Fibroblast of skin of left quadriceps (primary cell): ENCODE measurements at places on chromosomes 3 and 15.

DNA sequence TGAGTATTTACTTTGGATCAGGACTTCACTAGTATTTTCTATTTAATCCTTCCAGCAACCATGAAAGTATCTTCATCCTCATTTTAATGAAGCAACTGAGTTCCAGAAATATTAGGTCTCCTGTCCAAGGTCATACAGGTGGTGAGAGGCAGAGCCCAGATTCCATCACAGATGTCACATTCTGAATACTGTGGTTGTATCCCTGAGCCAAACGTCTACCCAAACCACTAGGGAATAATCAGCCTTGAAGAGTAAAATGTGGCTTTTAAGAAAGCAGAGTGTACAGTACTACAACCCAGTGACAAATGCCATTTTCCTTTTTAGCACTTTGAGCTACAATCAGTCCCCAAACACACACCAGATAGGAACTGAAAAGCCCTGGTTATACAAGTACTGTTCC, 93.3 kb upstream of the TRIM42 start:
- DNase-seq = no peak

DNA sequence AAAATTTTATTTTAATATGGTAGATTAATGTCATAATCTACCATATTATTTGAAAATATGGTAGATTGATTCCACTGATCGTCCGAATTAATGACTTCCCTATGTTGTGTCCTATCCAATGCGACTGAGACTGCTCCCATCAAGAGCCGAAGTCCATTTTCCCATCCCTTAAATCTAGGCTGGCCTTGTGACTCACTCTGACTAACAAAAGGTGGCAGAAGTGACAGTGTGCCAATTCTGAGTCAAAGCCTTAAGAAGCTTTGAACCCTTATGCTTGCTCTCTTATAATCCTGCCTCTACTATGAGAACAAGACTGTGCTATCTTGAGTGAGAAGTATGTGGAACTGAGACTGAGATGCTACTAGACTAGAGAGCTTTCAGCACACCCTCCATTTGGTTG, 387.2 kb downstream of the ROBO1 start:
- no peak for DNase-seq

DNA sequence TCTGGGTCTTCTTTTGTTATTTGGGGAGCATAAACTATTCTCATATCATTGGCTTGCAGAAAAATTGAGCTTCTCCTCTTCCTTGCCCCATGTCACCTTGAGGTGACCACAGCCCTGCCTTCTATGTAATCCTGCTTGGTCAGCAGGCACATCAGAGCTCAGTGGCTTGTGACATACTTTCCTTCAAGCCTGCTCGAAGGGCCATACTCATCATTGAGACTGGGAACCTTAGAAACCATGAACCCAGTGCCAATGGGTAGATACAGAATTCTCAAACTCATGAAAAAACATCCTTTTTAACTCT, 3.7 kb upstream of the CCR2 start:
- DNase-seq = no peak

GRCh38 chr3:15014606-15015328, 50.3 kb downstream of the MRPS25 start:
- no peak for DNase-seq

DNA sequence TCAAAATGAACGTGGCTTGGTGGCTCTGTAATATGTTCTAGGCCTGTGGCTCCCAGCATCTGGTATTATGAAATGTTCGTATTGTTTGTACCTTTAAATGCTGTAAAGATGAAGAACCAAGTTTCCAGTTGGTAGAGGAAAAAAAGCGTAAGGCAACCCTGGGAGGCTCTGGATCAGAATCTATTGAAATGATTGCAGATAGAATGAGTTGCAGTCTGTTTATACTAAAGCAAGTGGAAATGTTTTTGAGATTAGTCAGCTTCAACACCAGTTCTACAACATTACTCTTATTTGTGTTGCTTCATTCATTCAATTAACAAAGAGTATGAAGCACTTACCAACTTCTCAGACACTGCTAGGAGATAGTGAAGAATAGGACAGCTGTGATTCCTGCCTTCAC, 5.3 kb downstream of the ARL6IP5 start:
- DNase-seq = peak; percentile 69

DNA sequence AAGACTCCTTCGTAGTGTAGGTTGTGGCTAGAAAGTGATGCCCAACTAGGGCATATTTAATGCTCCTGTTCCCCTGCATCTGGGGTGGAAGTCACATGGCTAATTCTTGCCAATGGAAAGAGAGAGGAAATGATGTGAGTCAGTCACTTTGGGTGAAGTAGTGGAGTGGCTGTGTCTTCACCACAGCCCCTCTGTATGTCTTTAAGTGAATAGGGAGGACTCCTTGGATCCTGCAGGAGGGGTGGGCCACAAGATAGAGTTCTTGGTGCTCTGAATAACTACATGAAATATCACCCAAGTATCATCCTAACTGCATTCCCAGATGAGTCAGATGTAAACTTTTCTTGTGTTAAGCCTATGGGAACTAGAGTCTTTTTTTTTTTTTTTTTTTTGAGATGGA, 17.8 kb upstream of the MB21D2 start:
- peak; percentile 58 for DNase-seq

DNA sequence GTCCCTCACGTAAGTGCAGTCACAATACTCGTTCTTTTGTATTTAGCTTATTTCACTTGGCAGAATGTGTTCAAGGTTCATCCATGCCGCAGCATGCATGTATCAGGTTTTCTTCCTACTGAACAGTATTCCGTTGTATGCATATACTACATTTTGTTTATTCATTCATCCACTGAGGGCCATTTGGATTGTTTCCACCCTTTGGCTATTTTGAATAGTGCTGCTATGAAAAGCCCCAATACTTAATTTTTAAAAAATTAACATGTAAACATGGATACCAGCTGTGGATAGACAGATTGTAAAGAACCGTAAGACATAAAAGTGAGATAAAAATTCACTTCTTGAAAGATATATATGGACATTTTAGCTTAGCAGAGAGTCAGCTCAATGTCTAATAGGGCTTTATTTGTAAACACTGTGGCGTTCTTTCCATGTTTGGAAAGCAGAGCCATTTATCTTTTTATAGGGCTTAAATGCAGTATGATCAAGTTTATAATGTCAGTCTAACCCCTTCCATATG, 115.9 kb downstream of the VPS8 start:
- DNase-seq = no peak

DNA sequence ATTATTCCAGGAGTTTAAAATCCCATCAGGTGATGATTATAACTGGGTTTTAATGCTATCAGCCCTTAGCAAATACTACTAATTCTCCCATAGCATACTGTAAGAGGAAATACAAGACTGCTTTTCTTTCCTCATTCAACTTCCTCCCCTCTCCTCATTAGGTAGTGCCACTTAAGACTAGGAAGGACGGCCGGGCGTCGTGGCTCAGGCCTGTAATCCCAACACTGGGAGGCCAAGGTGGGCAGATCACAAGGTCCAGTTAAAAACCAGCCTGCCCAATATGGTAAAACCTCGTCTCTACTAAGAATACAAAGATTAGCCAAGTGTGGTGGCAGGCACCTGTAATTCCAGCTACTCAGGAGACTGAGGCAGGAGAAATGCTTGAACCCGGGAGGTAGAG, 14.7 kb downstream of the NDUFAF1 start:
- no peak for DNase-seq

DNA sequence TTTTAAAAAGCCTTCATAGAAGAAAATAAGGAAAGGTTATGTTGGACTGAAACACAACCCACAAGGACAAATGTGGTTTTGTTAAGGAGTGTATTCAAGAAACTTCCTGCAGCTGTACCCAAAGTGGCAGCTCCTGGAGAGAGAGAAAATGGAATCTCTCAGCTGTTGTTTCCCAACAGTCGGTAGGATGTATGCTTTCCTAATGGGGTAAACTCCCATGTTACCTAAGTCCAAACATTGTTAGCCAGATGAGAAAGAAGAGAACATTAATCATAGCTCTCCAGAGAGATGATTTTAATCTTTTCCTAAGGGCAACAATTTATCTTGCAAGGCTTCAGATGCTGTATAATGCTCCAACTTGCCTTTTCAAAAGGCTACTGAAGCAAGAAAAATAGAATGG, 22.6 kb upstream of the TEX9 start:
- DNase-seq = no peak

DNA sequence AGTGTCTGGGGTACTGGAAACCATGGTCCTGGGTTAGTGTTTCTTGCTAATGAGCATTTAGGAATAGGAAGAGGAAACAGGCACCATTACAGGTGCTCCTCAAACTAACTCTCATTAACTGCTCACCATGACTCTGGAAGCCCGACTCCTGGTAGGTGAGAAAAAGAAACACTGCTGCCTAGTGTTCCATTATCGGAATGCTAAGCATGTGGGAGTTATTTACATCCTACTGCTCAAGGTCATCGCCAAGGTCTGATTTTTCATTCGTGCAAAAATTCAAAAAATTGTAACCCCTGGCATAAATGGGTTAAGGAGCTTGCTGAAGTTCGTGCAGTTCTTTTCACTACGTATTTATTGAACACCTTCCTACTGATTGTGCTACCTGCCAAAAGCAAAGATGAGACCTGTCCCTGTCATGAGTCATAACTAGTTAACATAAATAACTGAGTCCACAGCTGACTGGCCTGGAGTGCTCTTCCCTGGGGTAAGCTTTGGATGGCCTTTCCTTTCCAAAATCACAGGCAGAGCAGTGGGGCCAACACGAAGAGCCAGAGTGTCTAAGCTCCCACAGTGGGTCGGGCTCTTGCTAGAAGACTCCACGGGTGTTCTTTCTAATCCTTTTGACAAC, 22.7 kb upstream of the PAQR5 start:
- DNase-seq = no peak

DNA sequence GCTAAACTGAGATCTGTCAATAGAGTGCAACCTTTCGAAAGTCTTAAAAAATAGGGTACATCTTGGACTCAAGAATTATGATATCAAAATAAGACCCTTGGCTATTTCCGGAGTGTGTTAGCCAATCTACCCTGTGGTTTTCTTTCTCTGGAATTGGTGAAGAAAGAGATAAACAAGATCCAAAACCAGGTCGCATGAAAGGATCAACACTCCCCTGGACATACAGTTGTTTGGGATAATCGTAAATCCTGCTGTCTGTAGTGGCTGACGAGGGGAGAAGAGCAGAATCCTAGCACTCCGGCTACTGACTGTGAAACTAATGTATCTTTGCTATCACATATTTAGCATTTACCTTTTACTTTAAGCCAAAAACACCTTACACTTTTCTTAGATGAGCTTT, 30.9 kb downstream of the FNDC3B start:
- no peak for DNase-seq

DNA sequence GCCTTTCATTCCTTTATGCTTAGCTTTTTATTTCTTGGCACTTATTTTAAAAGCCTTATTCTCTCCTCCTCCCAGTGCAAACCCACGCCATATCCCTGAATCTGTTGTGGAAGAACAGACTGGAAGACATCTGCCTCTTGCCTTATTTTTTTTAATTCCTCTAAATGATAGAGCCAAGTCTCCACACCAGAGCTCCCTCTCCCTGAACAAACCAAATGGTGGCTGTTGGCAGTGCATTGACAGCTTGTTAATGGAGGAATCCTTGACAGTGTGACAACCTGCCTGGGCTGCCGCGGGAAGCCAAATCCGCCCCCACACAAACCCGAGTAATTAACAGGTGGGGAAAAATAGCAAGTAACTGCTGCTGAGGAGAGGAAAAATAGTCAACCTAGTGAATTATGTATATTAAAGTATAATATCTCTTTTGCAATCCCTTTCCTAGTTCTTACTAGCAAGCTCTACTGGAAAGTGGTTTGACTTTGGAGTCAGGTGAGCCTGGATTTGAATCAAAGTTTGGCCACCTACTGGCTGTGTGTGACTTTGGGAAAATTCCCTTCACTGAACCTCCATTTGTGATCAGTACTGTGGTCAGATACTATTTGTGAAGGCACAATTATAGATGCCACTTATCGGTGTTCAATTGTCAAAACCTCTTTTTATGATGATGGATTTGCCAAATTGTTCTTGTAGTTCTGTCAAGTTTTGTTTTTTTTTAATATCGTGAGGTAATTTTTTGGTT, 589.6 kb downstream of the PDCD6IP start:
- no peak for DNase-seq

DNA sequence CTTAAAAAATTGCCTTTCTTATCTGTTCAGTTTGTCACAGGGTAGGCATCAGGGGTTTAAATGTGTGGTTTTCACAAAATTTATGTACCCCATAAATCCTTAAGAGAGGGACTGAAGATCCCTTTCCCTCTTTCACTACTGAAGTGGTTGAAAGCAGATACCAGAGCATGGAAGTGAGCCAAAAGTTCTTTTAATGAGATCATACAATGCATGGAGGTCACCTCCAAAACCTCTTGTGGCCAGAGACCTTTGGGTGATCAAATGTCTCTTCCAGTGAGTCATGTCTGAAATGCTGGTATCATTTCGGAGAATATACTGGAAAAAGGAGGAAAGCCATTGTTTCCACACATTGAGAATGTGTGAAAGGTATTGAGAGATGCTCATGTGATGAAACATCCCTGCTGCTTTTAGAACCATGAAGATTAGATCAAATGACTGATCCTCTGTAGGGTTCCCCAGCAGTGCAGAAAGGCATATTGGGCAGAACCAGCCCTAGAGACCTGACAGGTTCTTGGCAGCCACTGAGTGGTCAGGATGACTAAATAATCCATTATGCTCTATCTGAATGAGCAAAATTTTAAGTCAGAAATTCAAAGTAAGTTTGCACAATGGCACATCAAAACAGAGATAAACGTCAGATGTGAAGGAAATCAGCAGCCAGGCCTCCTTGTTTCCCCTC, 165.8 kb upstream of the SLC2A2 start:
- DNase-seq = peak; percentile 53

- DNase-seq = no peak
Measured at GRCh38 chr3:12303993-12304392, 15.1 kb downstream of the PPARG start.

DNA sequence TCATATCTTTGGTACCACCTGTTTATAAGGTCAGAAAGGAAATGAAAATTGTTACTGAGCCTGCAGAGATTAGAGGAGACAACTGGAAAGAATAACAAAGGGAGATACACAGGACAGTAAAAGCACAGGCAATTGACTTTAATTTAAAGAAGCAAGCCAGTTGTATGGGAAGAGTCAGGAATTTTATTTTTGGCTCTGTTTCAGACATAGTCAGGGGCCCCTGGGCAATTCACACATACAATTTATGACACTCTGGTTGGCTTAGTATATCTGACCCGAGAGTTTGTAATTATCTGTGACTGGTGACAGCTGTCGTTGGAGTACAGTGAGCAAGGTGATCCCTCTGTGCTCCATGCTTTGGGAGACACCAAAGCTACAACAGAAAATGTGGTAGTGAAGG, 591.9 kb upstream of the NECTIN3 start:
- DNase-seq = no peak
